ENCODE measurements at places on chromosomes 4 and X.
A peak's percentile ranks its signal among the peaks of the same experiment; 100 is the strongest.

DNA sequence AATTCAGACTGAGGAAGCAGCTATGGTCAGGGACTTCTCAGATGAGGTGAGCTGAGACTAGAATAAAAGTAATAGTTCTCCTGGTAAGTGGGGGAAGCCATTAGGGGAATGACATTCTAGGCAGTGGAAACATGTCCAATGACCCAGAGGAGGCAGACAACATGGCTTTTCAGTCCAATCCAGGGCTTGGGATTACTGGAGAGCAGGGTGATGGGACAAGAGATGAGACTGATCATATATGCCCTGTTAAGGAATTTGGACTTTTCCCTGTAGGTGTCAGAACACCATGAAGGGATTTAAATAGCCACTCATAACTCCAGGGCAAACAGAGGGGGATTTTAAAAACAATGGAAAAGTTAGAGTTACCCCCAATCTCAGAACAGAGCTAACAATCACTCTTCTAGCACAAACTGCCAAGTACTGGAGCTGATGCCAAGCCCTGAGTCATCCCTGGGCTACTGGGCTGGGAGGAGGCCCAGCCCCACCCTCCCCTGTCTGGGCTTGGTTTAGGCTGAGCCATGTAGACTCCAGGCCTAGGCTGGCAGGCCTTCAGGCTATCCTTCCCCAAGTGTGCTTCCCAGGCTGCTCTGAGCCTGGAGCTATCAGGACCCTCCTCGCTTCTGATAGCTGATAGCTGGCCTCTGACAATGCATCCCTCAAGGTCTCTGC lies 22.7 kb upstream of the MSN start:
- no peak for DNase-seq

DNA sequence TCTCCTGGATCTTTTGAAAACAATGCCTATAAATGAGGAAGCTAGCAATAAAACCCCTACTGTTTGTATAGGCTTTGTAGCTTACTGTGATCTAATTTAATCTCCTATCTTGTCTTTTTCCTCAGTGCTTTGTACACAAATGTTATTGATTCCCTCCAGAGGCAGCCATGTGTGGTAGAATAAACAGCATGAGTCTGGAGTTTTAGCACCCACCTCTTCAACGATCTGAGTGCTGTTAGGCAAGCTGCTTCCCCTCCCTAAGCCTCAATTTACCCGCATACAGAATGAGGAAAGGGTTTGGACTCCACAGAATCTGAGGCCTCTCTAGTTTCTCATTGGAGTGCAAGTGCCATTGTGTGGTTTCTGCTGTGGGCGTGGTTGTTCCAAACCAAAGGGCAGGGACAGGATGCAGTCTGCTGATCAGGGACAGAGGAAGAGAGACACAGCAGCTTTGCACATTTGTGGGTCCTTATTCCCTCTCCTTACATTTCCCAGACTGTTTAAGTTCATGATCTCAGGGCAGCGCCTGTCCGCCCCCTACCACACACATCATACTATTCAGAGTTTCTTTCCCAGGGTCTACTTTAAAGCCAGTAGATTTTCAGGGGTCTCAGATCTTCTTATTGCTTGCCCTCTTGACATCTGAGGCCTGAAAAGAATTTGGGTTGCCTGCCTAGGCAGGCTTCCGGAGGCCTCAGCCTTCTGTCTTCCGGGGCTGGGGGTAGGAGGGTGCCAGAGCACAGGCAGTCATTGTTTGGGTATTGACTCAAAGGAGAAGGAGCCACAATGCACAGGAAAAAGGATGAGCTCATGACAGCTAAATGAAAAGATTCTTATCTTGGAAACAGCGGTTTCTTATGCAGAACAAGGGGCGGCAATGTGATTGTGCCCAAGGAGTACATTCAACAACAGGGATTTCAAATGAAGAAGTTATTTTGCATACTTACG lies 114.9 kb upstream of the TEX13D start:
- DNase-seq: peak; percentile 56

- DNase-seq: no peak
Observed at GRCh38 chr4:113411496-113411938, 350.0 kb downstream of the CAMK2D start.

DNA sequence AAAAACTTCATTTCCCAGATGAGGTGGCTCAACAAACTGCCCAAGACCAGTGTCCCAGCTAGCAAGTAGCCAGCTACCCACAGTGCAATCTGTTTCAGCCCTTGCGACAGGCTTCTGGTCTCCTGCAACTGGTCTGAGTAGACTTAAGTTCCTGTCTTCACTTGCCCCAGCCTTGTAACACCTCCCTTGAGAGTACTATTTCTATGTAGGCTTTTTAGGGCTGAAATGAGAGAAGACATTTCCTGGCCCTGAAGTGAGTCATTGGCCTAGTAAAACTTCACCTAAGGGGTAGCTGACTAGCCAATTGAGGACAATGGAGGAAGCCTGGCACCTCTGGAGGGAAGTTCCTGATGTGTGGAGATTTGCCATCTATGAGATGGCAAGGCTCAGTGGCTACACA lies 80.1 kb upstream of the STIM2 start:
- no peak for DNase-seq

- DNase-seq: no peak
Observed at GRCh38 chr4:143186212-143186611, 1.5 kb downstream of the USP38 start.

- no peak for DNase-seq
Observed at GRCh38 chrX:113651306-113651705, 810.7 kb upstream of the AMOT start.

Measured in stimulated activated naive CD8-positive, alpha-beta T cell treated with anti-CD3 and anti-CD28 coated beads, Interleukin-15, amount 100 ng/mL, for 72 hours (primary cell).